ENCODE measurements at places on chromosomes 12 and 14.

- no peak for DNase-seq
These were observed 179.0 kb downstream of the SLC15A4 start for GRCh38 chr12:128644664-128645296.

DNA sequence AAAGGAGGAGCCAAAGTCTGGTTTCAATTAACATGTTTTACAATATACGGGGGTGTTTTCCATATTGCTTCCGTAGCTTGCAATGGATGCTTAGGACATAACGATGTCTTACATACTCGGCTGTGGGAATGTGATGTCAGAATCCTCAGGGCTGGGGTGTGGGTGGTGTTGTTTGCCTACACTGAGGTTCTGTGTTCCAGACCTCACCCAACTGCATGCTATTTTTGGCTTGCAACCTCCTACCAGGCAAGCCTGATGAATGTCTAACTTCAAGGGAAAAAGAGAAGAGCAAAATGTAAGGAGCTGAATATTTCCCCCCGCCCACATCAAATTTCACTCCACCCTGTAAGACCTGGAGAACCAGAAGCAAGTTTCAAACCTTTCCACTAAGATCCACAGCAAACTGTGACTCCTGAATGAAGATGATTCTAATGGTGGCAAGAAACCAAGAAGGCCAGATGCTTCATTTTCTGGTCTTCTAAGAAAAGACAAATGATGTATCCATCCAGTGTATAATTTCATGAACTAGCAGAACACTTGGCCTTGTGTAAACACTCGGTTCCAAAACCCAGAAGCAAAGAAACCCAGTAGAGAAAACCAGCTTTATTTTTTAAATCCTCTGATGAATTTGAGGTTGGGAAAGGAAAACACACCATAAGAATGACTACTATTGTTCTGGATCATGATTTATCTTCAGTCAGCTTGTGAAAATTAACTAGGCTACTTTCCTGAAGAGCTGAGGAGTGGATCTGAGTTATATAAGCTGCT, 227.9 kb downstream of the DACT1 start:
- no peak for DNase-seq

GRCh38 chr14:45785240-45785639, 532.2 kb upstream of the MIS18BP1 start:
- no peak for DNase-seq

DNA sequence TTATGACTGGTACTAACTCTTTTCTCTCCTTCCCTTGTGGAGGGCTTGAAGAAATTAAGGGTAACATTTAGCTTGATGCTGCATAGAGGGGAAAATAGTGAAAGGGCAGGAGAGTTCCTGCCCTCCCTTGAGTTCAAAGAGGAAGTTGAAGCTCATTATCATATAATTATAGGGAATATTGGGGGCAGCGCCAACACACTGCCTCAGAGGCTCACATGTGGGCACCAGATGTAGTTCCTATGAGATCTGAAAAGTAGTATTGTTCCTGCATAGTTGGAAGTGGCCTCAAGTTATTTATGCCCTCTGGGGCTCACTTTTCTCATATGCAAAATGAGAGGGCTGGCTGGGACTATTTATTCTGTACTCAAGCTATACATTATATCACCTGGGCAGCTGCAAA, 33.0 kb upstream of the FGF23 start:
- DNase-seq: no peak

- no peak for DNase-seq
These were observed 1027.4 kb downstream of the FSCB start for GRCh38 chr14:43479596-43480195.

- no peak for DNase-seq
These were observed 498 bp downstream of the RACGAP1 start for GRCh38 chr12:50024805-50025186.

DNA sequence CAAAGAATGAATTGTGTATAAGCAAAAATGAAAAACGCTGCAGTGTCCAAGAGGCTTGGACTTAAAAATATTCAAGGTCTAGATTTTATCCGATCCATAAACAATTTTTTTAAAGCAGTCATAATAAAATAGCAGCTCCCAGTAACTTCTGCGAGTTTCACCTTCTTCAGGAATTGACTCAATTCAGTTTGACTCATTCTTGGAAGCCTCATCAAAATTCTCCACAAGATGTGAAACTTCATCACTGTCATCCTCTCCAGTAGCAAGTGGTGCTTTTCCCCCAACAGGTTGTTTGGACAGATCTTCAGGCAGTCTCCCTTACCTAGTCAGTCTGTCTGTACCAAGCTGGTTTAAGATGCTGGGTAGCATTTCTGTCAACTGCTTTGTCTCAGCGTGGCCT, 93.5 kb upstream of the FOXG1 start:
- DNase-seq: no peak

GRCh38 chr12:123058481-123058880, 78.0 kb downstream of the ARL6IP4 start:
- no peak for DNase-seq

GRCh38 chr14:94163796-94164195, 10.3 kb upstream of the PPP4R4 start:
- no peak for DNase-seq

- no peak for DNase-seq
These were observed 4.5 kb downstream of the ANKRD9 start for GRCh38 chr14:102505000-102505619.

GRCh38 chr12:466039-466438, 6.3 kb downstream of the B4GALNT3 start:
- DNase-seq: no peak

DNA sequence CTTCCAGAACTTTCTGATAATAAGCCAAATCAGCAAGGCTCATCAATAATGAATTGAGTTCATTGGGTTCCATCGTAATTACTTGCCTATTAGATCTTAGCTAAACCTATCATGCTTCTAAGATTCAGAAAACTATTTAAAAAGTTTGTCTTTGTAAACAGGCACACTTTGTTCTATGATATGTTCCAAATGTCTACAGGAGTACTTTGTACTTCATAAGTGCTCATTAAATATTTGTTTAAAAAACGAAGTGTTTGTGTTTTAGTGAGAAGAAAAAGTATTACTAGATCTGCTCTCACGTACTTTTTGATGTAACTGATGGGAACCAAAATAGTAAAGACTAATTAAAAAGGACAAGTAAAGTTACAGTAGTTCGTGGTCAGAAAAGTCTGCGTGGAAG, 172.8 kb upstream of the FLRT2 start:
- DNase-seq: no peak

DNA sequence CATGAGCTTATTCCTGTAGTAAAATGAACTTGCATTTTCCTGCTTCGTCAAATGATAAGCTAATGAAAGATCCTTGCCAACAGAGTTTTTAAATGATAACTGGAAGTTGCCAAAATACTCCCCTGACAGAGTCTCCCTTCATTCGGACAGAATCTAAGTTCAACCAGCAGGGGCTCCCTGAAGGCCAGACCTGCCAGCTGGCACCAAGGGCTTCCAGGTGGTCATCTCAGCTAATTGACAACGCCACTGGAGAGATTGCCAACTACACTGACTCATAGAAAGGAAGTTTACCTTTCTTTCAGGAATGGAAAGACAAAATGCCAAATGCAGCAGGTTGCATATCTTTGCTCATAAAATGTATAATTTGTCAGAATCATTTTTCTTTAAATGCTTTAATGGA, 462.8 kb downstream of the GXYLT1 start:
- DNase-seq: no peak

- DNase-seq: no peak
These were observed 680.9 kb upstream of the TBX3 start for GRCh38 chr12:115364921-115365320.

GRCh38 chr14:105430042-105430441, 10.4 kb downstream of the MTA1 start:
- DNase-seq: no peak

- DNase-seq: no peak
These were observed 6.0 kb upstream of the ACVRL1 start for GRCh38 chr12:51901121-51901817.

DNA sequence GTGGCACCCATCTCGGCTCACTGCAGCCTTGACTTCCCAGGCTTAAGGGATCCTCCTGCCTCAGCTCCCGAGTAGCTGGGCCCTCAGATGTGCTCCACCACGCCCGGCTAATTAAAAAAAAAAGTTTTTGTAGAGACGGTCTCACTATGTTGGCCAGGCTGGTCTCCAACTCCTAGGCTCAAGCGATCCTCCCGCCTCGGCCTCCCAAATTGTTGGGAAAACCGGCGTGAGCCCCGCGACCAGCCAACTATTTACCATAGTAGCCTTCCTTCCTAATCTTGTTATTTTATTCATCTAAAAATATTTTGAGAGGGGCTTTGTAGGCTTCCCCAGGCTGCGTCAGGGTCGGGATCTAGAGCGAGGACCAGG, 25.4 kb upstream of the YY1 start:
- DNase-seq: no peak

- no peak for DNase-seq
These were observed 193.5 kb upstream of the EEA1 start for GRCh38 chr12:93122569-93123091.

DNA sequence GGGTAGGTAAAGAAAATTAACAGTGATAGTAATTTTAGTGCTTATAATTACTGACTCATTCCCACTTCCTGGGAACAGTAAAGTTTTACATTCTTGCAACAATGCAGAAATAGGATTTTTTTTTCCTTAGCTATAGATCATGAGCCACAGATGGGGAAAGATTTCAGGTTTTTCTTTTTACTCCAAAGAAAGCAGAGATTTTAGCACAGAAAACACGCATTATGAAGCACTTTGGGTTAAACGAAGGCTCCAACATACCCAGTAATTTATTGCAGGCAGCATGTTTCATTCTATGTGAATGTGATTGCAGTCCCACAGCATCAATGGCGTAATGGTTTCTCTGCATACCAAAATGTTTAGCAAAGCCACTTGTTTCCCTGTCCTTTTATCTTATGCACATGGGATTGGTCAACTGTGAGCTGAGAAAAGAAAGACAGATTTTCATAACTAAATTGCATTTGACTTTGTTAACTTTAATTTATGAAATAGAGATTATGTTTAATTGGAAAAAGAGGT, 124.6 kb upstream of the E2F7 start:
- DNase-seq: no peak

DNA sequence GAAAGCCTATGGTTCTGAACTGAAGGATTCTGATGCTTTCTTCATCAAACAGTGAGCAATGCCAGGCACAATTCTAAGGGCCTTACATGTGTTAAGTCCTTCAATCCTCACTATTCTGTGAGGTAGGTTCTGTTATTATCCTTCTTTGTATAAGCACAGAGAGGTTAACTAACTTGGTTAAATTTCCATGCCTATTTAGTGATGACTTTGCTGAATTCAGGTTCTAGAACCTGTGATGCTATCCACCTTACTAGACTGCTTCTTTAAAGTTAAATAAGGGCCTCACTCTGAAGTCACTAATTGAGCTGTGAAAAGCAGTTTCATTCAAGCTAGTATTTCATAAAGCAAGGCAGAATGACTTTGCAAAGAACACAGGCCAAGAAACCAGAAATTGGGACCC, 138.9 kb upstream of the PARP11 start:
- no peak for DNase-seq

GRCh38 chr14:44436458-44436857, 70.6 kb downstream of the FSCB start:
- no peak for DNase-seq

- DNase-seq: no peak
These were observed 143.8 kb downstream of the BCL11B start for GRCh38 chr14:99128185-99128584.

GRCh38 chr12:473863-474577, 14.3 kb downstream of the B4GALNT3 start:
- no peak for DNase-seq

DNA sequence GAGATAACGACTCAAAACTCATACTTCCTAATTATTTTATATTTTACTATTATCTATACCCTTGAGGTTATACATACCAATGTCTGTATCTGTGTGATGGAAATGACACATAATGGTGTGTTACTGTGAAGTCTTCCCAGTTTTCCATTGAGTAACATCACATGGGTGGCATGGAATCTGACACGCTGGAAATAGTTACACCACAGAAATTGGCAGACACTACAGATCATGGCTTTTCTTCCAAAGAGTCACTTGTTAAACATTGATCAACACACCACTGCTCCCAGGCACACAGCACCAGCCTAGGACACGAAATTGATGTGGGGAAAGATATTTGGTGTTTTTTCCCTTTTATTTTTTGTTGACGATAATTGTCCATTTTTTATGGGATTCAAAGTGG, 33.0 kb upstream of the VWF start:
- DNase-seq: no peak

DNA sequence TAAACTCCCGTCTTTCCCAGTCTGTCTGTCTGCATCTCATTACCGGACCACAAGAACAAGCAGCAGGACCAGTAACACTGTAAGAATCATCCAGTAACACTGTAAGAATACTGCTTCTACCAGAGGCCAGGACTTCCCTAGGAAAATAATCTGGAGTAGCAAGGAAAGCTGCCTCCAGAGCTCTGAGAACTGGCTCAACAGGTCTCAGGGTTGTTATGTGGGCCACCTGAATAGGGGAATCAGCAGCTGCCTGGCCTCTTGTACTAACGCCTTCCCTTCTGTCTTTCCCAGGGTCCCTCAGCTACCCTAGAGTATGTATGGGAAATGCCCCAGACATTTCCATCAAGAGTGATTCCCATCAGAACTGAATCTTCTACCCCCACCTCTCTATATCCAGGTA, 954 bp upstream of the SLC39A2 start:
- DNase-seq: no peak

DNA sequence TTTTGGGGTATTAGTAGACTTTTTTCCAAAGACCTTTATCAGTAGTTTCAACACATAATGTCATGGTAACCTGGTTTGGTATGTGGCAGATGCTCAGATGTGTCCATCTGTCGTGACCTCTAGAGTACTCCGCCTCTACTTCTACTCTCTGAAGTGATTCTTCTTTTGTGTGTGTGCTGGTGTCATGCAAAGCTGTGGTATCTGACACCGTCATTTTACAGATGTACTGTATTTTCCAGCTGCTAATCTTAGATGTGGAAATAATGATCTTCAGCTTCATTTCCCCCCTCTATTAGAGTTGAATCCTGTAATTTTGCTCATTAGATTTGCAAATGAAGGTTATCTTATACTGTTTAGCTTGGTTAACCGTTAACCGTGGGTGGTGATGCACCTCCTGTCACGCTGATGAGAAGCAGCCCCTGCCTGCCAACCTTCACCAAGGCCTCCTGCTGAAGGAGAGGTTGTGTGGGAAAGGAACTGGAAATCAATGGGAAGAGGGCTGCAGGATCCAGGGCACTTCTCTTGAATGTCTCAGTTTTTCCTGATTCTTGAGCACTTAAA, 222.4 kb upstream of the AMIGO2 start:
- DNase-seq: no peak

GRCh38 chr12:88360343-88360742, 218.2 kb downstream of the TMTC3 start:
- no peak for DNase-seq

DNA sequence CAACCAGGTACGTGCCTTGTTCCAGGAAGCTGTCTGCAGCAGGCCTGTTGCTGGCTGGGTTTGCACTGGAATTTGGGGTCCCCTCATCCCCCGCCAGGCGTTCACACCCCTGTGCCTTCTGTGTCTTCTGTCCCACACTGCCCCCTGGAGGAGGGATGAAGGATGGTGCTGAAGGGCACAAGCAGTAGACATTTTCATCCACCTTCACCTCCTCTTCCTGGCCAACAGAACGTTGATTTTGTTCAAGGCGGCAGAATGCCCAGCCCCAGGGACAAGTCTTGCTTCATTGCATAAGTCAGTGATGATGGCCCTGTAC, 122.1 kb downstream of the CALM1 start:
- no peak for DNase-seq

GRCh38 chr12:108855284-108856169, 1.9 kb downstream of the SSH1 start:
- DNase-seq: no peak

GRCh38 chr14:93220509-93220908, 13.5 kb downstream of the UBR7 start:
- DNase-seq: no peak

- no peak for DNase-seq
These were observed 2.6 kb downstream of the GPR68 start for GRCh38 chr14:91241863-91242262.
